ENCODE measurements at places on chromosomes 2 and 18.
A peak's percentile ranks its signal among the peaks of the same experiment; 100 is the strongest.

DNA sequence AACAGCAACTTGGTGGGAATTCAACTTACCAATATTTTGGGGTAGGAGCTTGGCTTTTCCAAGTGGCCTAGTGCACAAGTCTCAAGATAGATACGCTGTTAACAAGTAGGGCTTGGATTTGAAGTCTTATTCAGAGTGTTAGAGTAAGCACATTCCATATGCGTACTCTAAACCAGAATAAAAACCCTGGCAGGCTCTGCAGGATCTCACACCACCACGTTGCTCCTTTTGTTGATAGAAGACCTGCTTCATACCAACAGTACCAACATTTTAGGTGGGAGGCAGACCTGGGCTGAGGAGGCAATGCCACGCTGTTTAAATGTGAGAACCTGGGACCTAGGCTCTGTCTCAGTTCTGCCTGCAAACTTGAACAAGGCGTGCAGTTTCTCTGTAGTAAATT lies 214.0 kb downstream of the RNF144A start:
- DNase-seq = no peak

GRCh38 chr18:10875811-10876210 lies 273.6 kb downstream of the PIEZO2 start:
- DNase-seq = no peak

DNA sequence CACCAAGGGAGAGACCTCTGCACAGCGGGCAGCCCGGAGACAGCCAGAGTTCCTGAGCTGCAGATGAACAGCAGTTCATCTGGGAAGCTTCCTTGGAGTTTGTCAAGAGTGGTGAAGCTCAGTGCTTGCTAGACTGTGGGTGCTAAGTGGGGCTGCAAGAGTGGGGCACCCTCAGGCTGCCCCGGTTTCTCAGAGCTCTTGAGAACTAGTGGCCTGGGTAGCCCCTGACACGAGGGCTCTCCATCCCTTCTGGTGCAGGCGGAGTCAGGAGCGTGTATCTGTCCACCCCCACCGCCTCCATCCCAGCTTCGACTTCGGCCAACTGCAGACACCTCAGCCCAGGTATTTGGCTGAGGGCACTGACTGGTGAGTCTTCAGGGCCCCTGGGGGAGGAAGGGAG lies 222.0 kb downstream of the LOXHD1 start:
- DNase-seq = no peak

GRCh38 chr2:240799033-240799820 lies 20.8 kb downstream of the KIF1A start:
- DNase-seq = no peak

GRCh38 chr2:111145103-111145760 lies 24.5 kb downstream of the BCL2L11 start:
- no peak for DNase-seq

DNA sequence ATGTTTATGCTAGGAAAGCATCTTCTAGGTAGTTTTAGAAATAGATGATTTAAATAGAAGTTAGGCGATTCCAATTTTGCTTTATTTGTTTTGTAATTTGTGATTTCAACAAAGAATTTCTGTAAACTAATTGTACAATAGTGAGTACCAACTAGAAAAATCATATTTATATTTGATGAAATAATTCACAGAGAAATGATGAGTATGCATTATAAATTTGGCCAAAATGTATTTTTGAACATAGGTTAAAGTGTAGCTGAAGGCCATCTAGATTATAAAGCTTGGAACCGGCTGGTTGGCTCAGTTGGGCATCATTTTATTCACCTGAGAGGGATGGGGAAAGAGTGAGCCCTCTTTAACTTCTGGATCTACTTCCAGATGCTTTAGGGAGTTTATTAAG lies 50.4 kb downstream of the GPD2 start:
- no peak for DNase-seq

GRCh38 chr2:54226260-54226659 lies 29.8 kb downstream of the TSPYL6 start:
- no peak for DNase-seq

DNA sequence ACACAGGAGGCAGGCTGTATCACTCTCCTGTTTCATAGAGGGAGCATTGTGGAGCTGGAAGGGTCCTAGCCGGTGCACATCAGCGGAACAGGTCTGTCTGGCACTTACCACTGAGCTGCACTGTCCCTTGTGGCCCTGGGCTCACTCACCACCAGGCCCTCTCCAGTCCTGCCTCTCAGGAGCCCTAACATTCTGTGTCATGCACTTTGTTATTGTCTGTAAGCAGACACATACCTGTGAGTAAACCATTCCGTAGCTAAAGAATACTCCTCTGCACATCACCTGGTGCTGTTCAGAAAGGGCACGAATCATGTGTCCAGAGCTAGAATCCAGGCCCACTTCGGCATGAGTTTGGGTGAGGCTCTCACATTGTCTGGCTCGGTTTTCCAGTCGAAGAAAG lies 93.6 kb downstream of the CRIM1 start:
- DNase-seq = no peak

GRCh38 chr2:143034292-143035074 lies 94.7 kb upstream of the ARHGAP15 start:
- peak; percentile 69 for DNase-seq

DNA sequence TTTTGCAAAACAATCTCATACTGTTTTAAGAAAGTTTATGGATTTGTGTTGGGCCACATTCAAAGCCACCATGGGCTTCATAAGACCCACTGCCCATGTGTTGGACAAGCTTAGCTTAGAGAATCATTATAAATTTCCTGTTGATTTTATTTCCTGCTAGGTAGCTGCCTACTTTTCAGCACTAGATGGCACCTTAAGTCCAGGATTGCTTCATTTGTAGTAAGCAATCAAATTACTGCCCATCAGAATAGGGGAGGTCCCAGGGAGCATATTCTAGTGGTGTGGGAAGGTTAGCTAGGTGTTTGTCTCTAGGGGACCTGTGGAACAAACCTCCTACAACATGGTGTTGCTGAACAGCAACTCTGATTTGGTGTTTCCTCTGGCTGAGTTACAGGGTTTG lies 11.0 kb upstream of the DCDC2C start:
- no peak for DNase-seq

DNA sequence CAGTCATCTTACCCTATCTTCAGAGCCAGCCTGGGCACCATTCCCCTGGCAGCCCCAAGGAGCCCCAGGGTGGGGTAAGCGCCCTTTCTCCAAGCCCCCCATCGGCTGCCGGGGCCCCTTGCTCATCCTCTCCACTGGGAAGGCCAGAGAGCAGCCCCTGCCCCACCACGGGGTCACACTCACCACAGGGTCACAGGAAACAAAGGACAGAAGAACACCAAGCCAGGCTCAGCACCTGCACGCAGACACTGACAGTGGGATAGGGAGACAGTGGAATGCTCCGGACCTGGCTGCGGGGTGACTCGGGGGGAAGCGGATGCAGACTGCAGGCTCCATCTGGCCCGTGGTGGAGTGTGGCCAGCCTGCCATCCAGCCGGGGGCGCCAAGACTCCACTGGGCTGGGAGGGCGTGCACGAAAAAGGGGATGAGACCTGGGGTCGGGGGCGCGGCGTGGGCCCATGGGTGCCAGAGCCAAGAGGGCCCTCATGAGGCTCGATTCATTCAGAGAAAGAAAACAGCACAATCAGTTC lies 21.1 kb downstream of the HDAC4 start:
- DNase-seq = no peak

- DNase-seq = no peak
These were observed 158.5 kb upstream of the NOSTRIN start for GRCh38 chr2:168643979-168644378.

DNA sequence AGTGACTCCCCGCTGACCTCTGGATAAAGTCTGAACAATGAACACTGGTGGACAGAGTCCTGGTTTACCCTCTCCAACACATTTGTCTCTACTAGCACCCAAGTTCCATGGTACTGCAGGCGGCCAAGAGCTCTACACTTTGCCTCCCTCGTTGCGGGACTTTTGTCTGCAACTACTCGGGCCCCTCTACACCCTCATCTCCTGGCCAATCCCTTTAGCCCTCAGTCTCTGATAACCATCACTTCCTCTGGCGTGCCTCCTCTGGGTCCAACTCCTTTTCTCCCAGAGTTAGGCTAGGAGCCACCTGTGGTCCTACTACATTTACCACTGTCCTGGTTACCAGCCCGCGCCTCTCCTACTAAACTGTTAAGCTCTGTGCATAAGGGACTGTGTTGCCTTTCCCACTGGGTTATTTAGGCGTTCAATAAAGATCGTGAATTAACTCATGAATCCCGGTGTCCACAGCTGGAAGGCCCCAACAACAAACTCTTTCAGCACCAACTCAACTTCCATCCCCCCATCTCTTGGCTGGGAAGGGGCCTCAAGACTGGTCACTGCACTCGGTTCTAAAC lies 757 bp downstream of the HDHD2 start:
- peak; percentile 14 for DNase-seq

- no peak for DNase-seq
These were observed 25.5 kb downstream of the MRPL35 start for GRCh38 chr2:86224645-86225355.

GRCh38 chr2:18754286-18754685 lies 164.9 kb upstream of the NT5C1B start:
- no peak for DNase-seq

GRCh38 chr18:69954719-69955480 lies 7.2 kb upstream of the CD226 start:
- DNase-seq = no peak

DNA sequence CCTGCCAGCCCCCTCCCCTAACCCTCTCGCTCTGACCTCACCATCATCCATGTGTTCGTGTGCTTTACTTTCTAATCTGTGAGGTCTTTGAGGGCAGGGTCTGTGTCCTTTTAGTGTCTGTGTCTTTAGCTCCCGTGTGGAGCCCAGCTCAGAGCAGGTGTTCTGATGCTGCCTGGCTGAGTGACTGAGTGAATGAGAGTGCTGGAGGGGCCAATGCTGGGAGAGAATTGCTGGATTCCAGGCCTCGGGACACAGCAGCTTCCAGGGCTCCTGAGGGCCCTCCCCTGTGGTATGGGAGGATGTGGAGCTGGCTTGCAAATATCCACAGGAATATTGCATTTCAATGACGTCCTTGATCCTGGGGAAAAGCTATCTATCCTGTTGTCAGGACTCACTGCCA lies 160.6 kb downstream of the ANKRD30B start:
- DNase-seq = no peak

DNA sequence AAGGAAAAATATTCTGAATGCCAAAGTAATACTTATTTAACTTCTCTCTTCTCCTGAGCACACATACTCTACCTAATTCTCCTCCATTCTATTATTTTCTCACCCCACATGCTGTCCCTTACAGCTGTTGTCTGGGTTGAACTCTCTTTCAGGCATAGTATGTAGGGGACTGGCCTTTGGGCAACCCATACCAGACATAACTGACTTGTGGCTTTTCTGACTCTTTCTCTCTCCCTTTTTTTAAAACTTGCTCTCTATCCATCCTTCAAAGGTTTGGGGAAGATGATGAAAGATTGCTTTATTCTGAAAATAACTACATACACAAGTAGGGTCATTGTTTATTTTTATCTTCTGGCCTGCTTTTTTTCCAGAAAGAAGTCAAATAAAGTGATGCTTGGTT lies 69.9 kb upstream of the NOSTRIN start:
- no peak for DNase-seq

GRCh38 chr18:31610286-31611205 lies 18.9 kb downstream of the TTR start:
- no peak for DNase-seq

GRCh38 chr18:73681912-73682311 lies 465.7 kb downstream of the FBXO15 start:
- no peak for DNase-seq

DNA sequence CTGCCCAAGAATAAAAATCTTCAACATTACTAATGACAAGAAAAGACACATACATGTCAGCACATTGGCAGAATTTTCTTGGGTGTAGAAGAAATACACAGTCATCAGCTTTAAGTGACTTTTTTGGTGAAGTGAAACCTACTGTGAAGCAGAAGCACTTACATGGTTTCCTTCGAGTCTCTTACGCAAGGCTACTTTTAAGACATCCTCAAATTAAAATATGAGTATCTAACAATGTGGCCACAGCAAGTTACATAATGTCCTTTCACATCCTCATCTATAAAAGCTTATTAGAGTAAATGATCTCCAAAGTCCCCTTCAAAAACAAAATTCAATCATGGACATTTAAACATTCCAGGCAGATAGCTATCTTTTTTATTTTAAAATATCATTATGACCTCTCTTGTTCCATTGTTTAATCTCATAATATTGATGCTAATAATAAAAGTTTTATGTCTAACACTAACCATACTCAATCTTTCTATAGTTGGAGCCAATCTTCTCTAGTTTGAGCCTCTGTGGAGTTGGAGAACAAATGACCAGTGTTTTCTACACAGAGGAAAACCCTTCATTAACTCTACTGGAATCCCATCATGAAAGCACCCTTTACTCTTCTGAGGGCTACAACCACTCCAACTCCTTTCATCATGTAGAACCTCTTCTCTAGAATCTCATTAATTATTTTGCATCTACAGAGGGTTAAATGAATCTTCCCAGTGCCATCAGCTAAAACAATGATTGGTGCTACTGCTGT lies 182.2 kb upstream of the ZFP36L2 start:
- no peak for DNase-seq

DNA sequence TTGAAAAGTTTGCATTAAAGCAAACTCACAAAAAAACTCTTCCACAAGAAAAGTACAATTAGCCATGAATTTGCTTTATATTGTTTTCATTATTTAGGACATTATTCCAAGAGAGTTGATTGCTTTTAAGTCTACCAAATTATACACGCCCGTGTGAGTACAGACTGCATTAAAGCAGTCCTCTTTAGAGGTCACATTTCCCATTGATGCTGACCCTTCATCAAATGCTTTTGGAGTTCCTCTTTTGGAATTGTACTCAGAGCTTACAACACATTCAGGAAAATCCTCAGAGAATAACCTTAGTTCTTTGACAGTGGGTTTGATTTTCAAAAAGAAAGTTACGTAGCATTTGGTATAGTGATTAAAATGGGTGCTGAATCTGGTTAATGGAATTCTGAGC lies 256.1 kb downstream of the CDH2 start:
- no peak for DNase-seq

DNA sequence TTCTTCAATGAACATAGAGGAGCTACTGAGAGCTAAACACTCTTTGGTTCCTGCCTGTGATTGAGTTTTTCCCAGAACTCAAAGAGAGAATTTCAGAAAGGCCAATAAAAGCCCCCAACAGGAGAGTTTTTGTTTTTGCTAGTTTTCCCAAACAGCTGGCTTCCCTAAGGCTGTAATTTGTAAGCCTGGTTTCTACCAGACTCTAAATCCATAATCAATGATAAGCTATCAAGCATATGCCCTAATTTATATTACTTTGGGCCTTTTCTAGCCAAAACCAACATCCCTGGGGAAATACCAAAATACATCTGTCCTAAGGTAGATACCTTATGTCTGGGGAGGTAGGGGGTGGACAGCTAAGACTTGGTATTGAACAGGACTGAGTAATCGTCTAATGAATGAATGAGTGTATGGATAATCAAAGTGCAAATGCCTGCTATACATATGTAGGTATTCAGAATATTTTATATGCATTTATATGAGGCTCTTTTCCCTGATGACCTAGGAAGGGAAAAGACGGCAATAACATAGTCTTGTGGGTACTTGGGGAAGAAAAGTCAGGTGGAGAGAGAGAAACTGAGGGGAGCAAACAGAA lies 26.0 kb upstream of the APOB start:
- no peak for DNase-seq

All from hindlimb muscle (tissue), 1 donor.